Activated CD4-positive, alpha-beta memory T cell treated with anti-CD3 and anti-CD28 coated beads, Interleukin-2, amount 10 ng/mL, durations not matched to agents 7 days and 5 days (primary cell): ENCODE measurements at places on chromosomes 2 and 18.

DNA sequence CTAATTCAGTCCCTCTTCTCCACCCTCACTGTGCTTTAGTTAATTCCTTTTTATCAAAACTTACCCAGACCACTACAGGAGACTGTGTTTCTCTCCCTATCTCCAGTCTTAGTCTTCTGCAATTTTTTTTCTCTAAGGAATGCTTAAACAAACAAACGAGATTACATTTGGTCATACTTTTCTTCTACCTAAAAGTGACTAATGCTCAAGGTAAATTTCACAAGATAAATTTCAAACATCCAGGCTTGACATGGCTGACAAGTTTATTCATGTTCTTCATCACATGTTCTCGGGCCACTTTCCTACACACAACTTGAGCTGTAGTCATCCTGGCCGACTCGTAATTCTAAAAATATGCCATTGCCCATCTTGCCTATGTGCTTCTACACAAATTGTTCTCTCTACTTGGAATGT lies 23.2 kb upstream of the ACSL3 start:
- DNase-seq = no peak

GRCh38 chr2:100934504-100935371 lies 67.4 kb upstream of the RPL31 start:
- DNase-seq = no peak

DNA sequence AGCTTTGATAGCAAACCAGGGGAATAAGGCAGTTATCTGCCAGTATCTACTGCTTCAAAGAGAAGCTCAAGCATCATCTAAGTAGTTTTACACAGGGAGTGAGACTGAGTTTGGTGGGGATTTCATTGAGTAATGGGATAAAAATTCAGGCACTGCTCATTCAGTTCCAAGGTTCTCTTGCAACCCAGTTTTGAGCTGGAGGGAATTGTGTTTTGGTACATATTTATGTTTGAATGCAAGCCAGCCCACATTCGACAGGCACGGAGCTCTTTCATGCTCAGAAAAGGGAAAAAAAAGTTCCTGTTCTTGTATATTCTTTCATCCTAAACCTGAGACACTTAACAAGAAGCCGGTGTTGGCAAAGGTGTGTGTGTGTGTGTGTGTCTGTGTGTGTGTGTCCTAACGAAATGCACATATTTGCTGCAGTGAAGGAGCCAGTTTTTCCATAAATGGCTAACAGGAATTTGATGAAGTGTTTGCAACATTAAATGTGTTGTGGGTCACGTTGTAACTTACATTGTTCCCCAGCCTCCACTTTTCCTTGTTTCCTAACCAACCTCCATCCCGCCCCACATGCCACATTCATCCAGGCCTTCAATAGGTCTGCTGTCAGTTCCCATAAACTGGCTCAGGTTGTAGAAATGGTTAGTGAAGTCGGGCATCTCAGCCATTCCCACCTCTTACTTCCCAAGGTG lies 311.1 kb downstream of the TXNL1 start:
- no peak for DNase-seq

- no peak for DNase-seq
These were observed 168.5 kb downstream of the DPP4 start for GRCh38 chr2:161905389-161906046.

- no peak for DNase-seq
These were observed 54.5 kb upstream of the BIN1 start for GRCh38 chr2:127161176-127162136.

DNA sequence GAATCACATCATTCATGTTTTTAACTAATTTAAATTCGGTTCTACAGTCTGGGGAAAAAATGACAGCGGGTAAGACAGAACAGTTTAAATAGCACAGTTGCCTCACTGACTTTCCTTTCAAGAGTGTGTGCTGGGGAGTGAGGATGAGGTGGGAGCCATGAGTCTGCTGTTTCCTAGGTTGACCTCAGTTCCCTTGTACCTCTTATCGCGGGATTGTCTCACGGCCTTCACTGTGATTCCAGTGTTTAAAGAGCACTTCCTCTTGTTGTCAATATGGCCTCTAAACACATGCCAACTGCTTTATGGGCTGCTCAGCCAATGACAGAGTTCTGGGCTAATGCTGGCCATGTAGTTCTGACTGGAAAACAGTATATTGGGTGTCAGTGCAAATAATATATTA lies 41.6 kb upstream of the ALMS1 start:
- no peak for DNase-seq

- no peak for DNase-seq
These were observed 32.1 kb upstream of the SP3 start for GRCh38 chr2:173997269-173997668.

- no peak for DNase-seq
These were observed 286.8 kb downstream of the ARL6IP6 start for GRCh38 chr2:153005071-153005730.

- no peak for DNase-seq
These were observed 47.3 kb downstream of the TCF7L1 start for GRCh38 chr2:85180322-85181133.

DNA sequence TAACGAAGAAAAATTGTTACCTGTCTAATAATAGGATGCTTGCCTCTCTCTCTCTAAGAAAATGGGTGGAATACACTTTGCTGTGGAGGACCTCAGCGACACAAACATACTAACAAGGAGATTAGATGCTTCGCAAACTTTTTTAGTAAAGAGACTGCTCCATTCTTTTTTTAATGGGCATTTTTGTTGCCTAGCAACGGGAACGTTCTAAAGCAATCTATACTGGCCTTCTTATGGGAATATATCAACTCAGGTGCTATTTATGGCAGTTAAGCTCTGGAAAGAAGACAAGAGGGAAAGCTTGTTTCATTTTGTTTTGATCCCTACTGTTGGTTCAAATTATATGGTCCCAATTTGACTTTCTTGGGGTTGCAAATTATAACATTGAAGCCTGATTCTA lies 86.8 kb upstream of the CBLN2 start:
- no peak for DNase-seq

DNA sequence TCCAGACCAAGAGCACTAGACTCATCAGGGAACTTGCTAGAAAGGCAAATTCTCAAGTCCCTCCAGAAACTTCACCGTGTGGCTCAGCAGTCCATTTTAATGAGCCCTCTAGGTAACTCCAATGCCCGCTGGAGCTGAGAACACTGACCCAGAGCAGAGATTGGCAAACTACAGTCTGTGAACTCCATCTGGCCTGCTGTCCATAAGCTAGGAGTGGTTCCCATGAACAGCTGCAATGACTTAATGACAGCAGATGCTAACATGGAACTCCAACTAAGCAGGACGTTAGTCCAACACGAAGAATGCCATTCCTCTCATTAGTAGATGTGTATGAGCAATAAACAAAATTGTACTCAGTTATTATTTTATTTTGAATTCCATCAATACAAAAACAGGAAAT lies 371.9 kb downstream of the STK39 start:
- no peak for DNase-seq

DNA sequence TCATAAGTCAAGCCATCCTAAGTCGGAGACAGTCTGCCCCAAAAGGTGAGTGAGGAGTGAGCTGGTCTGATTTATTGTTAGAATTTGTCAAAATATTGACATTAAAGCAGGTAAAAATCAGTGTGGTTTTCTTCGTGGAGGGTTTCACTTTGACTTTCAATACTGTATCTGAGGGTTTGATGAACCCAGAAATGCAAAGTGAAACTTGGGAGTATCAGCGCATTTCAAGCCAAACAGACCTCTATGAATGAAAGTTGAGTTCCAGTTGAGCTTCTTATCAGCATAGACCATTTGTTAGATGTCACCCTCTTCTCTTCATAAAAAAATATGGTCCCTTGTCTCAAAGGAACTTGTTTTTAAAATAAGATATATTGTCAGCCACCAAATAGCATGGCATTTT lies 21.7 kb upstream of the CXCR4 start:
- DNase-seq = no peak
